Stimulated activated CD4-positive, alpha-beta T cell treated with anti-CD3 and anti-CD28 coated beads, TNF-alpha, amount 100 ng/mL, for 48 hours (primary cell): ENCODE measurements at places on chromosomes 2 and 18.

DNA sequence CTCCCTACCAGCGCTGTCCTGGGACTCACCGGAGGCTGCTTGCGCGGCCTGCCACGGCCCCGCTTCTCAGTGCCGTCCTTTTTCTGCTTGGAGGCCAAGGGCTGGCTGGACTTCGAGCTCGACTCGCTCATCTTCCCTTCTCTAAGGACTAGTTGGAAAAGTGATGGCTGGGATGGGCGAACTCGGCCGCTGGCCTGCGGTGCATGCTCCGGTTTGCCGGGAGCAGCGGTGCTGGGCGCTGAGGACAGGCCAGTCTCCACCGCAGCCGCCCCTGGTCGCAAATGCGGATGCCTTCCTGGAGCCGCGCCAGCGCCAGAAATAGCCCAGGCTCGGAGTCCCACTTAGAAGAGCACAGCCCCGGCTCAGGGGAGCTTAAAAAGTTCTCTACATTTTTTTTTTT, 3.1 kb downstream of the C2orf81 start:
- no peak for DNase-seq

- no peak for DNase-seq
Measured at GRCh38 chr2:62036761-62037250, 131.3 kb downstream of the COMMD1 start.

DNA sequence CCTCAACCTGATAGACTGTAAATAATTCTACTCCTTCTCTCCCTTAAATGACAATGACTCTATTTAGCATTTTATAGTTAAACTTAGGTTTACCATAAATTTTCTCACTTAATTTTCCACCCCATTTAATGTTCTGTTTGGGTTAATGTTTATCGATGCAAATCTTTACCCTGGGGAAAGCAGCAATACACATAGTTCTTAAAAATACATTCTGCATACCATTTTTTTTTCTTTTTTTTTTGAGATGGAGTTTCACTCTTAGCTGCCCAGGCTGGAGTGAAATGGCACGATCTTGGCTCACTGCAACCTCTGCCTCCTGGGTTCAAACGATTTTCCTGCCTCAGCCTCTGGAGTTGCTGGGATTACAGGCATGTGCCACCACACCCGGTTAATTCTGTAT, 14.0 kb downstream of the STAM2 start:
- no peak for DNase-seq

DNA sequence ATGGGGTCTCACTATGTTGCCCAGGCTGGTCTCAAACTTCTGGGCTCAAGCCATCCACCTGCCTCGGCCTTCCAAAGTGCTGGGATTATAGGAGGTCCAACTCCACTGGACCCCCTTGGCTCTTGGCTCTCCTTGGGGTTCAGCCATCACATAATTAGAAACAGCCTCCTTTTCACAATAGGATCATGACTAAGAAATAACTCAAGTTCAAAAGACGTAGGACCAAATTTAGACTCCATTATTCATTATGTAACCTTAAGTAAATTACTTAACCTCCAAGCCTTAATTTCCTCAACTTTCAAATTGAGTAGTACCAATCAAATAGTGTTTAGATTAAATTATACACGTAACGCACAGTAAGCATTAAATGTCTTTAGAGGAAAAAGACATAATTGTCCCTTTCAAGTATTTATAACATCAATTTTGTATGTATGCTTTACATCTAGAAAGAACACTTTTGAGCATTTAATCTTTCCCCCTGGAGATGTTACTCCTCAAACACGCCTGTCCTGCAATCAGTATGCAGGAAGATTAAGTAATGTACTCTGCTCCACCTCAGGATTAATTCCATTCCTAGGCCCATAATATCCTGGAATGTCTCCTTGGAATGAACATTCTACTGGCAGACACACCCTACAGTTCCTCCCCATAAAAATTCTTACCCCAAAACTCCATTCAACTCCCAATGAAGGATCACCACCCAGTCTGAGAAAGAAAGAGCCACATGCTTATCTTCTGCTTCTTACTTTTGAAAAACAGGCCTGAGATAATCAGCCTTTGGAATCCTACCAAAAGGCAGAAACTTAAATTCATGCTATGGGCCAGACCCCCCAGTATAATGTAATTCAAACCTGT, 49.1 kb downstream of the COBLL1 start:
- DNase-seq = no peak

GRCh38 chr2:80361904-80362303, 57.4 kb upstream of the LRRTM1 start:
- DNase-seq = no peak

- no peak for DNase-seq
Measured at GRCh38 chr2:174787487-174788205, 23.4 kb upstream of the CHRNA1 start.

DNA sequence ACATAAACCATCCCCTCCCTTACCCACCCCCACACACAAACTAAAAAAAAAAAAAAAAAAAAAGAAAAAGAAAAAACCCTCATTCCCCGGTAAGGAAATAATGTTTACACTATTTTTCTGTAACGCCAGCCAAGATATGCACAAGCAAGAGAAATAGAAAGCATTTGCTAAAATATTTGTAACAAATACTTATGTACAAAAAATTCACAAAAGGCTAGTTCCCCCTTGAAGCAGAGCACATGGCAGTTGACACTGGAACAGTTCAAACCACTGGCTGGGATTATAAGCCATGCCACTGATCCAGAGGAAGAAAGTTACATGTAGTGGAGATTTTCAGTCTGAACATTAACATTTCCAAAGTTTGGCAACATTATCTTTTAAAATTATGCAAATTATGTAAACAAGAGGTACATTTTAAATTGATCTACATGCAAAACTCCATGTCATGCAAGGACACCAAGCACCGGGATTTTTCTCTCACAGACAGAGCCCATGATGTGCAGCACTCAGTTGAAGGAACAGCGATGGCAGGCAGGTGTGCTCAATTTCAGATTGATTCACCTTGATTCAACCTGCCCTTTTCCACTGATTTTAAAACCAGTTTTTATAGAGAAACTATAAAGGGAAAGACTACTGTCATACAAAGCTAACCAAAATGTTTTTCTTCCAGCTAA, 21.4 kb downstream of the PNO1 start:
- DNase-seq = no peak

GRCh38 chr2:215748446-215748845, 264.9 kb downstream of the MREG start:
- DNase-seq = no peak

GRCh38 chr18:54672846-54673475, 81.9 kb downstream of the DYNAP start:
- no peak for DNase-seq

DNA sequence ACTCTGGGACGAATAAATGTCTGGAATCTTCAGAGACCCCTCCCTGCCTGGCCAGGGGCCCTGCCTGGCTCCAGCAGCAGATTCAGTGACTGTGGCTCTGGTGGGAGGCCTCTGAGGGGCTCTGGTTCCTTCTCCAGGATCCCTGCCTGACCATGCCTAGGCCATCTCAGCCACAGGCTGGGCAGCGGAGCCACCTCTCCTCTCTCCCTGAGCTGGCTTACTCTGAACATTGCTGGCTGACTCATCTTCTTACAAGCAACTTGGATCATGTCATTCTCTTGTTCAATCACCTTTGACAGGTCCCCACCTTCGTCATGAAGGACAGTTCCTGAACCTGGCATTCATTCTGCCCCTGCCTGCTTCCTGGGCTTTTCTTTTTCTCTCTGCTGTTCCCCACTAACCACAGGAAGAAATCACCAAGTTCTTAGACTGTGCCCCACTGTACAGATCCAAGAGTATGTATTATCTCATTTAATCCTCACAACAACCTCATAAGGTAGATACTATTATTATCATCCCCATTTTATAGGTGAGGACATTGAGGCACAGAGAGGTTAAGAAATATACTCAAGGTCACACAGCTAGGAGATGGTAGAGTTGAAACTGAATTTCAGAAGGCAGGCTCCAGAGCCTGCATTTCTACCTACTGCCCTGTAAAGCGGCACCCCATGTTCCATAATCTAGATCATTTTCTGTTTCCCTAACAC, 155.5 kb upstream of the SMAD2 start:
- DNase-seq = no peak

GRCh38 chr2:202529389-202529788, 105.4 kb upstream of the FAM117B start:
- no peak for DNase-seq

- DNase-seq = no peak
Measured at GRCh38 chr2:209445485-209445884, 21.6 kb downstream of the MAP2 start.

- no peak for DNase-seq
Measured at GRCh38 chr2:208255557-208256106, 761 bp upstream of the IDH1 start.

DNA sequence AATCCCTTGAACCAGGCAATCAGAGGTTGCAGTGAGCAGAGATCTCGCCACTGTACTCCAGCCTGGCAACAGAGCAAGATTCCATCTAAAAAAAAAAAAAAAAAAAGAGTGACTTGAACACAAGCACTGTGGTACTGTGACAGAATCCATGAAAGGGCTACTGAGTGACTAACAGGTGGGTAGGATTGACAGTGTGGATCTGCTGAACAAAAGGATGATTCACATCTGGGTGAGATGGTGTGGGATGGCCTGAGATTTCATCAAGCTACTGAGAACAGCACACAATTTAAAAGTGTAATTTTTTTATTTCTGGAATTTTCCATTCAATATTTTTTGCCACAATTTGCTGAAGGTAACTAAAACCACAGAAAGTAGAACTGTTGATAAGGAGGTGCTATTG, 13.3 kb upstream of the SP3 start:
- no peak for DNase-seq

- DNase-seq = no peak
Measured at GRCh38 chr18:36327352-36328316, 30.1 kb downstream of the FHOD3 start.

- no peak for DNase-seq
Measured at GRCh38 chr2:136286423-136286822, 168.5 kb upstream of the CXCR4 start.

DNA sequence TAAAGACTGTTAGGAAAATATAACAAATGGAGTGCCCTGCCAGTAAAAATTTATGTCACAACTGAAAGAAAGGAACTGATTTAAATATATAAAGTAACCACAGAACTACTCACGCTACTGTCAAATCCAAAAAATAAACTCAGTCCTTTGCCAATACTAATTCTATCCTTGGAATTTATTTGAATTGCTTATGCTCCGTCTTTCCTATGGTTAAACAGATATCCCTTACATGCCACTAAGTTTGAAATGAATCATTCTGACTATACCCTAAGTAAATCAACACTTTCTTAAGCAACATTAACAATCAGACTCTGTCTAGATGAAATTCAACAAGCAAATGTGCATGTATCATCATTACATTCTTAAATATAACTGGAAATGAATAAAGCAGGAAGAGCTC, 9.8 kb downstream of the HNRNPLL start:
- no peak for DNase-seq

- no peak for DNase-seq
Measured at GRCh38 chr18:56391931-56392590, 246.3 kb downstream of the TXNL1 start.

- DNase-seq = no peak
Measured at GRCh38 chr18:48754559-48754958, 196.2 kb downstream of the SMAD7 start.

- no peak for DNase-seq
Measured at GRCh38 chr18:63197246-63197869, 122.2 kb downstream of the BCL2 start.

DNA sequence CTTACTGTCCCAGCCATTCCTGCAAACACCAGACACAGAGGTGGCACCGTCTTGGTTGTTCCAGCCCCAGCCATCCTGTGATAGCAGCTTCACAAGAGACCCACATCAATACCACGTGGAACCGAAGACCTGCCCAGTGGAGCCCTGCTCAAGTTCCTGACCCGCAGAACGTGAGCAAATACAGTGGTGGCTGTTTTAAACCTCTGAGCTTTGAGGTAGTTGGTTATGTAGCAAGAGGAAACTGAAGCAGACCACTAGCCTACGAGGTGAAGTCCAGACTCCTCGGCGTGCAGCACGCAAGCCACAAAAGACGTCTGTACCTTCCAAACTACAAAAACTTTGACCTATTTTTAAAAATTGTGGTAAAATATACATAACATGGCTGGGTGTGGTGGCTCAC, 96.1 kb upstream of the ODC1 start:
- DNase-seq = no peak

DNA sequence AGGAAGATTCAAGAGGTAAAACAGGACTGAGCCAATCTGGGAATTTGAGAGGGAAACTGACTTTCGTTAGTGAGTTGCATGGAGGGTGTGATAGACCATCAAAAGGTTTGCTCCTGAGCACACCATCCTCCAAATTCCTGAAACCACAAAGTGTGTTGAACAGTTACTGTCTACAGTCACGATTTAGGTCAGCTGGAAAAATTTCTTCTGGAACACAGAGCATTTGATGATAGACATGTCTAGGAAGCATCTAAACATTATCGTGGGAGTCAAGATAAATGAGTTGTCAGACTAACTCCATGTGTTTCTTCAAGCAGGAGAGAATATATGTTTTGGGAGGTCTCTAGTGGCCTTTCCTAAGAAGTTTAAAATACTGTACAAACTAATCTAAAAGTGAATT, 449.4 kb upstream of the SLC14A2 start:
- DNase-seq = no peak

- DNase-seq = no peak
Measured at GRCh38 chr2:5020116-5020875, 671.9 kb upstream of the SOX11 start.

DNA sequence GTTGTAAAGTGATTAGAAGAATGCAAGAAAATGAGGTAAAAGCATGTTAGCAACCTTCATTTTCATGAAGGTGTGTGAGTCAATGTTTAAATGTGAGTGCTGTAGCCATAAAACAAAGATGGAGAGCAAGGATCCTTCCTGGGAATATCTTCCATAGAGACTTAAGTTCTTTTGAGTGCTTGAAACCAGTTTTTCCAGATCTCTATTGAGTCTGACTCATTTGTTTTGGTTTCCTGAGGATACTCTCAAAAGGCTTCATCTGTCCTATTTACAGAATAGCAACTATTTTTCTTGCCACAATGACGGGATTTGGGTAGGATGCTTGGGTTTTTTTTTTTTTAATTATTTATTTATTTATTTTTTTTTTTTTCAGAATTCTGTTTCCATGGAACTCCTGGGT, 45.9 kb upstream of the ASB1 start:
- no peak for DNase-seq

GRCh38 chr2:19048593-19049266, 309.7 kb downstream of the OSR1 start:
- DNase-seq = no peak

DNA sequence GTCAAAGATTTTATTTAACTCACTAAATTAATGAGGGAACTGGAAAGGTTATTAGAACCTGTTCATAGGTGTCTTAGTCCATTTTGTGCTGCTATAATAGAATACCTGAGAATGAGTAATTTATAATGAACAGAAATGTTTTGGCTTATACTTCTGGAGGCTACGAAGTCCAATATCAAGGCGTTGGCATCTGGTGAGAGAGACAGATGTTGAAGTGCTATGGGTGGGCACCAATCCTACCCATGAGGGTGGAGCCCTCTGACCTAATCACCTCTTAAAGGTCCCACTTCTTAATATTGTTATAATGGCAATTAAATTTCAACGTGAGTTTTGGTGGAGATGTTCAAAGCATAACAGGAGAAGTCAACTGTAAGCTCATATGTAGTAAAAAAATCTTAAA, 5.1 kb downstream of the RPIA start:
- no peak for DNase-seq

- no peak for DNase-seq
Measured at GRCh38 chr2:242060212-242060835, 190.8 kb downstream of the RTP5 start.
